Activated naive CD4-positive, alpha-beta T cell (primary cell): ENCODE measurements at places on chromosomes 11 and 22.

- no peak for DNase-seq
These were observed 14.0 kb upstream of the LRRC32 start for GRCh38 chr11:76684516-76684915.

- no peak for DNase-seq
These were observed 43.4 kb downstream of the BCR start for GRCh38 chr22:23223569-23224317.

GRCh38 chr11:69906453-69906907, 87.3 kb upstream of the FGF3 start:
- no peak for DNase-seq

DNA sequence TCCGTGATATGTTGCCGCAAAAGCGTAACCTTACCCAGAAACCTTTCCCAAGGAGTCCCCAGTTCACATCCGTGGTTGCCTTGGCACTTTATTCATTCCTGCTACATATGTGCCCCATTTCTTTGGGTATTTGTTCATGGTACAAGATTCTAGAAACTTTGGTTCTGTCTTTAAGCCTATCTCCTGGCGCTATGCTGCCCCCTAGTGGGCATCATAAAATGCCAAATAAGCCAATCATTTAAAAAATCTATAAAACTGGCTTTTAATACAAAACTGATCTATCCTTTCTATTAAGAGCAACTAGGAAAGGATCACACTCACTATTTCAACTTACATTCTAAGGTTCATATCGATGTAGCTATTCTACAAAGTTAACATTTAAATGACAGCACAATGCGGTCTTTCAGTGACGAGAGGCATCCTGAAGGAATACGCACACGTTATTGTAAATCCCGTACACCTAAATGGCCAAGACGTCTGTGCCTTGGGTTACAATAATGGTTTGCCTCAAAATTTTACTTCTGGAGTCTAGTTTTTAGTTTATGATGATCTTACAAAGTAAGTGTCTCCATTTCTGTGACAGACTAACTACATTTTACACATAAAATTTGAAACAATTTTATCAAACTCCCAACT, 16.2 kb downstream of the PIWIL3 start:
- DNase-seq, result peak; percentile 9

DNA sequence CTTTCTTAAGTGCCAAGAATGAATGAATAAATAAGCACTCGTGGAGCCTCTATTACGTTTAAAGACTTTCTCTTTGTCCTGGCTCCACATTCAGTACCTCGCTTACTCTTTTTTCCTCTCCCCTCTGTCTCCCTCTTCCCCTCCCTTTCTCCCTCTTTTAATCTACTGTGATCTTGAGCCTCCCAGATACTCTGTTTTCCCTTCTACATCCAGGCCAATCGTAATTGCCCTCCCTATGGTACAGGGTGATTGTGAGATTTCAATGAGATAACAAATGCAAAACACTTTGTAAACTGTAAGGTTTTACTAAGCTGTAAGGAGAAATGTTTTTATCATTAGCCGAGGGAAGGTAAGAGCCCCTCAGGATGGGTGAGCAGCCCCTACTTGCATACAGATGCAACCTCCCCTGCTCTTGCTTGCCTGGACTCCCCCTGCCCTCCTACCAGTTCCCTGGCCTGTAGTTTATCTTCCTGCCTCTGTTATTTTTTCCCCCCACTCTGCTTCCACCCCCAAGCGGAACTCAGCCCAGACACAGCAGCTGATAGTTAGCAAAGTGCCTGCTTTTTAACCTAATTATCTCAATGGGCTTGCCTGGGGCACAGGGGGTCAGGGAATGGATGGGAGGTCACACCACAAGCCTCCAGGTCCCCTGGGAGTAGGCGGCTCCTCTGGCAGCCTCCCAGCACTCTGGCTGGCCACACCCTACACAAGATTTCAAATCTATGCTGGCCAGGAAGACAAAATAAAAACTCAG, 76.9 kb upstream of the CADM1 start:
- no peak for DNase-seq

- no peak for DNase-seq
These were observed 39.5 kb upstream of the EMID1 start for GRCh38 chr22:29166180-29166579.

GRCh38 chr22:28773461-28773867, 969 bp downstream of the CCDC117 start:
- DNase-seq, result no peak

GRCh38 chr11:60305906-60306619, 21.0 kb upstream of the MS4A6E start:
- DNase-seq, result no peak

DNA sequence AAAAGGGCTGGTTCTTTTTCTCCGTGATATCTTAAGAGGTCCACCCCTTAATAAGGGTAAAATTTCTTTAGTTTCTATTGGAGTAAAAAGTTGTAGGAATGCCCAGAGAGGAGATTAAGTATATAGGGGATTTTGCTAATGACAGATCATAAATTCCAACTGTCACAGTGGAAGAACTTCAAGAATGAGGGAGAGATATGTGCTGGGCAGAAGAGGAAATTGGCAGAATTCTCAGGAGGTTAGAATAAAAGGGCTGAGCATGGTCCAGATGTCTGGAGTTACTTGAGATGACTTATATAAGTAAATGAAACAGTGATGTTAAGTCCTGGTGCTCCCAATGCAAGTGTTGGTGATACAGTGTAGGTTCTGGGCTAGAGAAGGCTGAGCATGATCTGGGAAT, 417.6 kb upstream of the ARHGAP42 start:
- no peak for DNase-seq

GRCh38 chr11:13338427-13339069, 61.0 kb downstream of the BMAL1 start:
- DNase-seq, result no peak

- DNase-seq, result no peak
These were observed 8.8 kb downstream of the ASCL2 start for GRCh38 chr11:2261436-2262230.

DNA sequence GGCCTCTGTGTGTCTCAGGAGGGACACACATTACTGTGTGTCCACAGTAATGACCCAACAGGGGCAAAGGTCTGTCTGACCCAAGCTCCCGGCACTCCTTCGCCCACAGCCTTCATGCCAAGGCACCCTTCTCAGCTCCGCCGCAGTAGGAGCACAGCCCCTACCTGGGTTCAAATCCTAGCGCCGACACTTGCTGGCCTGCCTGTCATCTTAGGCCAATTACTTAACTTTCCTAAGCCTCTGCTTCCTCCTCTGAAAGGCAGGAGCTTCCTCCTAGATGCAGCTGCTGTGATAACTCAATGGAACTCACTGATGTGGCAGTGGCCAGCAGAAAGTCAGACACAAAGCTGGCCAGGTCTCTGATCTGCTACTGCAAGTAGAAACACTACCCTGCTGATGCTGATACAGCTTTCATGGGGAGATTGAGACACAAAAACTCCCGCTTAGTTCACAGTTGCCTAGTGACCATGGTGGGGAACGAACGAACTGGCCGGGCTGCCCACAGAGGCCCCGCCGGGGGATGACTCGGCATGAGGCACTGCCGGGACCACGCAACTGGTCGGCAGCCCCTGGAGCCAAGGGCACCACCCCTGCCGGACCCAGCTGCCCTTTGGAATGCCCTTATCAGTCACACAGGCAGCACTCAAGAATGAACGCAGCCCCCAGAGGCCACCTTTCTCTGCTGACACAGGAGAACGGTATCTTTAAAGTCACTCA, 8.1 kb downstream of the EHD1 start:
- no peak for DNase-seq

DNA sequence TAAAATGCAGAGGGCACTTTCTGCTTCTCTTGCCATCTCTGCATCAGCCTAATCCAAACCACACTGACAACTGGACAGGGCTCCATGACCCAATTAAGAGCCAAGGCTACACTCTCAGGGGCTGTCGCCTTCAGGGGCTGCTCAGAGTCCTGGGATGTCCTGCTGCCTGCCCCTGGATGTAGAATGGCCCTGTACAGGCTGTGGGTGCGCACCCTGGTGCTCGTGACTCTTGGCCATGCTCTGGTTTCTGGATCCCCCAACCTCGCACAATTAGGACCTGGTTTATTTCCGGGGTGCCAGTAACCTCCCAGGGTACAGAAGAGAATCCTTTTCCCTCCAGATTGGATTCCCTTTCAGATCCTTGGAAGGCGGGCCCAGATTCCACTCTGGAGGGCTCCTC, 11.3 kb downstream of the IFT27 start:
- no peak for DNase-seq
